ENCODE measurements at places on chromosomes 4 and X.

- no peak for DNase-seq
Measured at GRCh38 chrX:3362956-3363355, 16.5 kb upstream of the MXRA5 start.

DNA sequence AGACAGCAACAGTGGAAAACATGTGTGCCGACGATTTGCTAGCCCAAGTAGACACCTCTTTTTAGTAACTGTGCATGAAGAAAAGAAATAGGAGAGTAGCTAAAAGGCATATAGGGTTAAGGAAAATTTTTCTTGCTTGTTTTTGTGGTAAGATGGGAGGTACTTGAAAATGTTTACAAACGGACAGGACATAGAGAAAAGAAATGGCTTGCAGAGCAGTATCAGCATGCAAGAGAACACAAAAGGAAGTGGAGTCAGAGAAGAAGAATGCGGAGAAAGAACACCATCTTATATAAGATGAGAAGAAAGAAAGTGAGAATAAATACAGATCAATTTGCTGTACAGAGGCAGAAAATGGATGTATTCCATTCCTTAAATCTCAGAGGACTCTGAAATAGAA, 263.7 kb upstream of the ETNPPL start:
- peak; percentile 63 for DNase-seq

DNA sequence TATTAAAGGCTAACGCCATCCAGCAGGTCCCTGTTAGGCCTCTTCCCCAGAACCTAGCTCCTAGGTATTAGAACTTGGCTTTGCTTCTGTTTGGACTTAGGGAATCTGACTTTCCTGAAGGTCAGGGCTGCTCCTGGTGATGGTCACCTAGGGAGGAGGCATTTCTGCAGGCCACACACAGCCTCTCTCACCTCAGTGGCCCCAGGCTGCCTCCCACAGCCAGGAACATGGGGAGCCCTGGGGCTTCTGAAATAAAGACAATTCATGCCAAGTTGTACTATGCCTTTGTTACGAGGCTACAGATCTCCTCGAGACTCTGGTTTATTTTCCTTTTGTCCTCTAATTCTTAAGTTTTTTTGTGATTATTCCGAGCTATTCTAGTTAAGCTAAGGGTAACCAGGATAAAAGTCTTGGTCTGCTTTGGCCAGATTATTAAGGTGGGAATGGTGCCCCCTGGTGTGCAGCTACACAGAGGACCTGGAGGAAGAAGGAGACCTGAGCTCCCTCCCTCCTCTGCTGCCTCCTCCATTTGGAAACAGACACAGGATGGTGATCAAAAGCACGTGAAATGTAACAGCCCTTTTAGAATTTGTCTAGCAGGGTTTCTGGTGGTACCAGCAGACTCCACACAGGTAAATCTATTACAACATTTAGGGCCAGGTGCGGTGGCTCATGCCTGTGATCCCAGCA, 131.0 kb downstream of the DCLK2 start:
- peak; percentile 72 for DNase-seq

DNA sequence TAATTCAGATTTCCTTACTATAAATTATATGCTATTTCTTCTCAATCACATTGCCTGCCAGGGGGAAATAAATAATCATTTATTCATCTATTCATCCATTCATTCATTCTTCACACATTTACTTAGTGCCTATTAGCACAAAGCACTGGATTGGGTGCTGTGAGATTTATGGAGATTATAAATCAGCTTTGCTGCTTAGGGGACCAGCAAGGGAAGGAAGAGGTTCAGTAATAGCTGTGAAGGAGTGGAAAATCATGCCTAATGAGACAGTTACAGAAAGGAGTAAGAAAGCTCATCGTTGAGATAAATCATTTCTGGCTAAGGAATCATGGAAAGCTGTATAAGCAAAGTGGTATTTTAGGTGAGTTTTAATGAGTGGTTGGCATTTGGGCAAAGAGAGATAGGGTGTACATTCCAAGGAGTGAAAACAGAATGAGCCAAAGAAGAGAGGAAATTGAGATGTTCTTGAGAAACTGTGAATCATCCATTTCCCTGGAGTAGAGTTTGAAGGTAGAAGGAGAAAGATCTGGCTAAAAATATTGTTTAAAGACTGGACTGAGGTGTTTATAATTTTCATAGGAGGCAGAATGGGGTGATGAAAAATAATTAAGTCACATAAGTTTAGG, 9.6 kb downstream of the ARSJ start:
- no peak for DNase-seq

GRCh38 chrX:4373791-4374190, 660.3 kb upstream of the PRKX start:
- DNase-seq: no peak
